ENCODE measurements at places on chromosomes 2 and 18.

DNA sequence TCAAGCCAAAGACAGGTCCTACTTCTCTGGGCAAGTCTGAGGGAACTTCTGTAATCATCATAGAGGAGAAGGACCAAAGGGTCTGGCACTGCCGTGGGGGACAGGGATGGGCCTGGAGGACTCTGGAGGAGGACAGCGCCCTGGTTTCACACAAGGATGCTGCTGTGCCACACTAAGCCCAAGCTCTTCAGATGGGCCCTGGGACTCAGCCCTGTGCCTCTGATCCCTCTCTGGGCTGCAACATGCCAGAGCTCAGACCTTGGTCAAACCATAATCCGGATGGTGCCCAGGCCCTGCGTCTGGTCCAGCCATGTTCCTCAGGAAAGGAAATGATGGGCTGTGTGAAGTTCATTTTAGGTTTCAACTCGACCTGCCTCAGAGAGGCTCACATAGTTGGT lies 222.0 kb upstream of the COPS8 start:
- DNase-seq, result peak; percentile 27

DNA sequence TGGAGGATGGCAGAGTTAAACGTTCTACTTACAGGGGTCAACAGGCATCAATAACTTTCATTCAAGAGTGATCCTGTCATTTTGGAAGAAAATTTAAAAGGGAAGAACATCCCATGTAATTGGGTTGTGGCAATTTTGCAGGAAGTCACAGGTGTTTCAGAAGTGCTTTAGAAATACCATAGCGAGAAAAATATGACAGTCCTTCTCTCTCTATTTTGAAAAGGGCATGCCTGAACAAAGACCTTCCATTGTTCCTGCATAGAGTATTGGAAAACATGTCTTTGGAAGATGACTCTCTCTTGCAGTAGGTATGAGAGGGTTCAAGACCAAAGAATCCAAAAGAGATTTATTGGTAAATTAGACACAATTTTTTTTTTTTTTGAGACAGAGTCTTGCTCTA lies 81.8 kb upstream of the SERTAD2 start:
- no peak for DNase-seq

GRCh38 chr2:7358865-7359447 lies 441.7 kb downstream of the RNF144A start:
- DNase-seq, result no peak

DNA sequence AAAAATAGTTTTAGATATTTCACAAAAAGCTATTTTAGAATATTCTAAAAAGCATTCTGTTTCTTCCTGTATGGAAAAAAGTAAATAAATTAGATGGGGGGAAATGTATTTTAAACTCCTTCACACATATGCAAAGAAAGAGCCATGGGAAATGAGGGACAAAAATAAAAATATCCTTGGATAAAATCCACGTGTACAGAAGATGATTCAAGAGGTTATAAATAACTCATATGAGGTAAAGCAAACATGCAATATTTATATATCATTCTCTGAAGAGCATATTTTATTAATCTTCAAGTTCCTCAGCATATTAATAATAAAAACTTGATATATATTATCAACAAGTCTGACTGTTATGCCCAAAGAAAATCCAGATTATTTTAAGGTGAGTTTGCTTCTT lies 8.8 kb upstream of the GFPT1 start:
- DNase-seq, result no peak

DNA sequence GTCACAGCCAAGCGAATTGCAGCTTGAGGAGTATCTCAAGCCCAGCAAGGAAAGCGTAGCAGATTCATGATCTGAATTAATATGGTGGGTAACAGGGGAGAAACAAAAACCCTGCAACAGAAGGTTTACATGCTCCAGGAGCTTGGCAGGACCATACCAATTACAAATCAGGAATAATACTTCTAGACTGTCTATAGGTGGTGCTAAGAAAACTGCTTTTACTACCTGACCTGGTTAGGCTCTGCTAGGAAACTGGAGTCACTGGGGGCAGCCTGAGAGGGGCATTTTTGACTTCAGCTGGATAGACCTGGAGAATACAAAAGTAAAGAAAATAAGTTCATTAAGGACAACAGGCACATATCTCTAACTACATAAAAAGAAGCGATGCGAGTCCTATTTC lies 24.6 kb upstream of the SPOPL start:
- DNase-seq, result no peak

GRCh38 chr2:106197878-106198277 lies 3.8 kb upstream of the UXS1 start:
- peak; percentile 8 for DNase-seq

GRCh38 chr18:43481069-43481468 lies 203.8 kb upstream of the SYT4 start:
- DNase-seq, result no peak

- DNase-seq, result no peak
Measured at GRCh38 chr2:138137949-138138348, 173.7 kb downstream of the HNMT start.

- no peak for DNase-seq
Measured at GRCh38 chr2:217857624-217858506, 144.9 kb downstream of the TNS1 start.

DNA sequence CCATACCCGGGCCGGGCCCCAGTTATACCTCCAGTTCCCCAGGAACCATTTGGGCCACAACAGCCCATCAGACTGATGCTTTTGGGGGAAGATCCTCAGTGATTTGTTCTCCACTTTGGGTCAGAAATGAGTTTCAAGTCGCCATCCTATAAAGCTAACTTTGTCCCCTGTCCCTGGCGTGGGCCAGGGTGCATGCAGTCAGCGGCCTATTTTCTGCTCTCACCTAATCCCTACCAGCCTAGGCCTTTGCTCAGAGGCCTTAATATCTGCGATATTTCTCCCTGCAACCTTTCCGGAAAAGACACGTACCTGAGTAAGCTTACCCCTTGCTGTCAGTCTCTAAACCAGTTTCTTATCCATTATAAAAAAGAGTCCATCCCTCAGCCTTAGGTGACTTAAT lies 7.2 kb downstream of the DNMT3A start:
- no peak for DNase-seq

DNA sequence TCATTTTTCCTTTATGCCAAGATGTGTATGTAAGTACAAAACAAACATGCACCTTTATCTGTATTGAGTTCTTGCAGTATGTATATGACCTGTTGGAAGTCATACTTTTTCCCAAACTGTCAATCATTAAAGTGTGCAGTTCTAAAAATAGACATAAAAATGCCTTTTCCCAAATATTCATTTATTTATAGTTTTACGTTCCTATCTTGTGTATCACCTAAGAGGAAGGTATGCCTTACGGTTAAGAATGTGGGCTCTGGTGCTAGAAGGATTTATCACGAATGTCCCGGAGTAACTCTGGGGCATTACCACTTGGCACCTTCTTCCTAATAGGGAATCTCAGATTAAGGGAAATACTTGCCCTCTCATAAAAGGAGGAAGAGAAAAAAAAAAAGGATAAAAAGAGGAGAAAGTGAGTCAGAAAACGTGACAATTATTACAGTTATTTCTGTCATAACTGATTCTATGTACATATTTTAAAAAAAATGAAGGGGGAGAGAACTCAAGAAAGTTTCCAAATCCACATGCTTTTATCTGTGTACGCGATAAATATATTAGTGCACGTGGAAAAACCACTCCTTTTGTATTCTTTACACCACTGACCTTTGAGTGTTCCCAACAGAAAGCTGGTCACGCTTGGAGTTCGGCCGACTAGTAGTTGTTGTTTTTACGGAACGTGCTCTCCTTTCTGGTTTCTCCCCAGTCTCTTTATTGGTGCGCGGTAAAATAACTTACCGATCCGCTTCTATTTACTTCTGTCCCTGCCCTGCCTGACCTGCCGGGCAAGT lies 721 bp downstream of the MCEE start:
- DNase-seq, result no peak

GRCh38 chr2:231660860-231661259 lies 47.5 kb upstream of the PTMA start:
- DNase-seq, result no peak

- no peak for DNase-seq
Measured at GRCh38 chr2:136230464-136230863, 112.5 kb upstream of the CXCR4 start.

DNA sequence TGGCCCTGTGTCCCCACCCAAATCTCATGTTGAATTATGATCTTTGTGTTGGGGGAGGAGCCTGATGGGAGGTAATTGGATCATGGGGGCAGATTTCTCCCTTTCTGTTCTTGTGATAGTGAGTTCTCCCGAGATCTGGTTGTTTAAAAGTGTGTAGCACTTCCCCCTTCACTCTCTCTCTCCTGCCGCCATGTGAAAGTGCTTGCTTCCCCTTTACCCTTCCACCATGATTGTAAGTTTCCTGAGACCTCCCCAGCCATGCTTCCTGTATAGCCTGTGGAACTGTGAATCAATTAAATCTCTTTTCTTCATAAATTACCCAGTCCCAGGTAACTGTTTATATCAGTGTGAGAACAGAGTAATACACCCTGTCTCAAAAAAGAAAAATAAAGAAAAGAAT lies 25.5 kb downstream of the LRRFIP1 start:
- DNase-seq, result no peak

- no peak for DNase-seq
Measured at GRCh38 chr18:23384778-23385736, 68.0 kb upstream of the RIOK3 start.

GRCh38 chr2:109117780-109118179 lies 11.2 kb upstream of the SH3RF3 start:
- no peak for DNase-seq

DNA sequence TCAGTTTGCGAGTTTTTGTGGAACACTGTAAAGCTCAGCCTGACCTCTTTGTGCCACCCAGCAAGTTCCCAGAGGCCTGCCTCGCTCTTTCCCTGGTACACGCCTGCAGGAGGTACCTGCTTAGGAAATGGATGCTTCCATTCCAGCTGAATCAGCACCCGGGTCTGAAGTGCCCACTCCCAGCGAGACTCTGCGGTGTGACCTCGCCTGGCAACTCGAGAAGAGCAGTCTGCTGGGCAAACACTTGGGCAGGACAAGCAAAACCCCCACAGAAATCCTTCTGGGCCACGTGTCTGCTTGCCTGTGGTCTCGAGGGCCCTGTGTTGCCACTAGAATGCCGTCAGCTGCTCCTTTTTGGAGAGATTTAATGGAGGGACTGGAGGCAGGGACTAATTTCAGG lies 127.6 kb downstream of the MAPK4 start:
- no peak for DNase-seq

DNA sequence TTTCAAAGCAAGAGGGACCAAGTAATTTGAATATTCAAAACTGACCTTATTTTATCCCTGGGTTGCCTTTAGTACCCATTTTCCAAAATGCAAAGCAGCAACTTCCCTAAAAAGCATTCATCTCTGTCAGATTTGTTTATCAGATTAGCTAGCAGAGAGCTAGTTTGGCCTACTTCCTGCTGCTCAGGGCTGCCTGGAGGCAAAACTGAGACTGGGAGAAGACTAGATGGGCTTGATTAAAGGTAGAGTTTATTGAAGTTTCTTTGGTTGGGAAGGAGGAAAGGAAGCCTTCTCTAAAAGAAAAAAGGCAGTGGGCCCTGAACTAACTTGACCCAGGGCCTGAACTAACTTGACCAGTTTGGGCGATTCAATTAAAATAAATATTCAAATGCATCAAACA lies 426.1 kb upstream of the FAM98A start:
- no peak for DNase-seq

All from adrenal gland (tissue), 19 donors.